Breast epithelium (tissue), 4 donors: ENCODE measurements at places on chromosomes 13 and 19.

DNA sequence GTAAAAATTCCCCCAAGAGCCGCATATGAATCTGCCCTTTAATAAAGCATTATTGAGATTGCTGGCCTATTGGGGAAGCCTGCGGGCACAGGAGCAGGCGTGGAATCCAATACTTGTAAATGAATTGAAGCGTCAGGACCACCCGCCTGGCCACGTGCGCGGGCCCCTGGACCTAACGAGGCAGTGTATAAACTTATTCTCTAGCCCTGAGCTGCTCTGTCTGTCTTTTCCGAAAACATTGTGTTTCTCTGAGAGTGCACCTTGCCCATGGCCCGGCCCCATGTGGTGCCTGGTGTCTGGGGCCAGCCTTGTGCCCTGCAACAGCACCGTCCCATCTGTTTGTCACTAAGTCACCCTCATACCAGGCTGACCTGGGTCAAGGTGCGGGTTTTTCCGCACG is 14.4 kb downstream of the UBXN6 start:
- no peaks in the 10 kb centered on the region for H3K27me3 ChIP-seq
- H3K4me3 ChIP-seq = no peak overlapping the region
- H3K36me3 ChIP-seq = peaks cover 23% of the 10 kb centered on the region
- no peak overlapping the region for H3K27ac ChIP-seq
- DNase-seq = no peak
- H3K4me1 ChIP-seq = no peaks in the 10 kb centered on the region

GRCh38 chr19:55392820-55393761 is 7.4 kb downstream of the RPL28 start:
- no peaks in the 10 kb centered on the region for H3K36me3 ChIP-seq
- no peaks in the 10 kb centered on the region for H3K27me3 ChIP-seq
- H3K27ac ChIP-seq = no peak overlapping the region
- no peak overlapping the region for H3K4me3 ChIP-seq

DNA sequence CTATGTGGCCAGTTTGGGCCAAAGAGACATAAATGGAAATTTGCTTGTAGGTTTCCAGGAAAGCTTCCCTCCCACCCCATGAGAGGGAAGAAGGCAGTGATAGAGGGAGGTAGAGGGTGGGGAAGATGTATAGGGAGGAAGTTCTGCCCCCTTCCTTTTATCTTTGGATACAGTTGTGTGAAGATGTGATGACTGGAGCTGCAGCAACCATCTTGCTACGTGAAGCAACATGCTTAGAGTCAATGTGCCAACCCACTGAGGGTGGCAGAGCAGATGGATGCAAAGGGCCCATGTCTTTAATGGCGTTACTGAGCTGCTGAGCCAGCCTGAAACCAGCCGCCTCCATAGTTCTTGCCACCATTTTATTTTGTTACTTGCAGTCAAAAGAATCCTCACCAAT is 10.7 kb downstream of the VSIG10L start:
- no peak overlapping the region for H3K27ac ChIP-seq
- no peak for DNase-seq
- H3K4me3 ChIP-seq = no peak overlapping the region
- H3K4me1 ChIP-seq = no peaks in the 10 kb centered on the region
- H3K27me3 ChIP-seq = peaks cover 6% of the 10 kb centered on the region

DNA sequence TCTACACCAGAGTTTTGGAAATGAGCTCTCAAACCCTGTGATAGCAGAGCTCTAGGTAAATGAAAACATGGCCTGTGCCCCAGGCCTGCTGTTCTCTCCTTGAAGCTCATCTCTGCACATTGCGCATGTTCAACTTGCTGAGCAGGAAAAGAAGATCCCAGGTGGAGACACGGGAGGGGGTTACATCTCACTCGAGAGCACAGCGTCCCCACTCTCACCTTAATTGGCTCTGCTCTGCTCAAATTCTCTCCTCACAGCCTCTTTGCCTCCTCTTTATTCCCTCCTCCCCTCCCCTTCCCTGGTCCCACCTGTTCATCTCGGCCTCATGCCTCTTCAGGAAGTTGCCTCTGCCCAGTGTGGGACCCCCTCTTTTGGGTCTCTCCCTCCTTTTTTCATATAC is 44.7 kb downstream of the RGCC start:
- no peak for DNase-seq
- H3K36me3 ChIP-seq = no peaks in the 10 kb centered on the region
- H3K4me1 ChIP-seq = no peaks in the 10 kb centered on the region
- H3K4me3 ChIP-seq = no peak overlapping the region
- H3K27me3 ChIP-seq = no peaks in the 10 kb centered on the region
- no peak overlapping the region for H3K27ac ChIP-seq

GRCh38 chr19:44212866-44213346 is 574 bp downstream of the ZNF227 start:
- H3K36me3 ChIP-seq = peaks cover under 1% of the 10 kb centered on the region
- H3K27me3 ChIP-seq = no peaks in the 10 kb centered on the region
- peak overlapping the region; percentile 78 for H3K4me3 ChIP-seq
- DNase-seq = no peak
- H3K27ac ChIP-seq = peak overlapping the region; percentile 89

- no peaks in the 10 kb centered on the region for H3K27me3 ChIP-seq
- no peak overlapping the region for H3K4me3 ChIP-seq
- H3K36me3 ChIP-seq = no peaks in the 10 kb centered on the region
- no peaks in the 10 kb centered on the region for H3K4me1 ChIP-seq
- H3K27ac ChIP-seq = no peak overlapping the region
Measured at GRCh38 chr13:107271227-107271626, 703.3 kb upstream of the ARGLU1 start.

DNA sequence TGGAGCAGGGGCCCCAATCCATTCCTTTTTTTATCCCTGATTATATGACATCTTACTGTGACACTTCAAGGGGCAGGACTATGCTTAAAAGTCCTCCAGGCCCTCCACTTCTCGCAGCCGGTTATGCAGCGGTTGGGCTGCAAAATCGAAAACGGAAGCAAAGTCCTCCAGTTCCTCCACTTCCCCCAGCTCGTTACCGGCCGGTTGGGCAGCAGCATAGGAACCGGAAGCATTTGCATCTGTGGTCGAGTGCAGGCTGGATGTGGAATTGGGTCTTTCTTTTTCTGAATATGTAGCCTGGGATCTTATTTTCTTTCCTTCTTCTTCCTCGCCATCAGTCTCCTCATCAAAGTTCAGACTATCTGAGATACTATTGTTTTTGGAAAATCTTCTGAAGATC is 46.1 kb downstream of the OXGR1 start:
- no peaks in the 10 kb centered on the region for H3K4me1 ChIP-seq
- H3K4me3 ChIP-seq = no peak overlapping the region
- H3K27ac ChIP-seq = no peak overlapping the region
- no peaks in the 10 kb centered on the region for H3K36me3 ChIP-seq
- no peaks in the 10 kb centered on the region for H3K27me3 ChIP-seq

DNA sequence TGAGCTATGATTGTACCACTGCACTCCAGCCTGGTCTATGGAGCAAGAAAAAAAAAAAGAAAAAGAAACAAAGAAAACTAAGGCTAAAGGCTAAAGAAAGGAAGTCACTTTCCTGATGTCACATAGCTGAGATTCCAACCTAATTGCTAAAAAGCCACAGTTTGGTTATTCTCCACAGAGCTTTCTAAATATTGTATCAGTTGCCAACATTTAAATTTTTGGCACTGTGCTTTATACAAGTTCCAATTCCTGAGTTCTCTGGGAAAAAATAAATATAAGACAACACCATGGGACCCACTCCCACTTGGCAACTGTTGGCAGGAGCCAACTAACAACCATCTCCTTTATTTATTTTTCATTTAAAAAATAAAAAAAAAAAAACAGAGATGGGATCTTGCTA is 11.2 kb upstream of the LYPD3 start:
- no peak for DNase-seq
- no peaks in the 10 kb centered on the region for H3K4me1 ChIP-seq
- no peak overlapping the region for H3K4me3 ChIP-seq

DNA sequence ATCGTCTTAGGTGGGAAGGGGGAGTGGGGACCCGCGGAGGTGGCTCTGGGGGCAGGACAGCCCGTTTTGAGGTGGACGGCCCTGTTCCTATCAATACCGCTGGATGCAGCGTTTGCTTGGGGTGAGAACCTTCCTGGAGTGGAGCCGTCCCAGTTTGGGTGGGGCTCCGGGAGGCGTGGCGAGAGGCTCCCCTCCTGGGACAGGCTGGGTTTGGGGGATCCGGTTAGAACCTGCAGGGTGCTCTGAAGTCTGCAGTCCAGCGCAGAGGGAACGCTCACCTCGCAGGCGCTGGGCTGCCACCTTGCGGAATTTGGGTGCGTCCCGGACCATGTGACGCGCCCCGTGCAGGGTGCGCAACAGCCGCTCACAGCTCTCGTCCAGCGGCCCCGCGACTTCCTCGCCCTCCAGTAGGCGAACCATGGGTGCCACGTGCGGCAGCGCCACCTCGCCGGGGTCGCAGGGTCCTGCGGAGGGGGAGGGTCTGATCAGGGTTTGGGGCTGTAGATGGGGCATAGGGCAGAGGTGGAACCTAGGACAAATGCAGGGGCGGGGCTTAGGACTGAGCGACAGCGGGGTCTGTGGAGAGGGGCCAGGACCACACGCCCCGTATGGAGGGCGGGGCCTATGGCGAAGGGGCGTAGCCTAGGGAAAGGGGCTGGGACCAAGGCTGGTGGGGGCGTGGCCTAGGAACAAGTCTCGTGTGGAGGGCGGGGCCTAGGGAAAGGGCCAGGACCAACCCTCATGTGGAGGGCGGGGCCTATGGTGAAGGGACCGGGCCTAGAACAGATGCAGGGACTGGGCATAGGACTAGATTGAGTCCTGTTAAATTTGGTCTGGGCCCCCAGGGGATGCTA is 13.8 kb downstream of the SH2D3A start:
- H3K27me3 ChIP-seq = no peaks in the 10 kb centered on the region
- DNase-seq = no peak
- no peaks in the 10 kb centered on the region for H3K4me1 ChIP-seq

DNA sequence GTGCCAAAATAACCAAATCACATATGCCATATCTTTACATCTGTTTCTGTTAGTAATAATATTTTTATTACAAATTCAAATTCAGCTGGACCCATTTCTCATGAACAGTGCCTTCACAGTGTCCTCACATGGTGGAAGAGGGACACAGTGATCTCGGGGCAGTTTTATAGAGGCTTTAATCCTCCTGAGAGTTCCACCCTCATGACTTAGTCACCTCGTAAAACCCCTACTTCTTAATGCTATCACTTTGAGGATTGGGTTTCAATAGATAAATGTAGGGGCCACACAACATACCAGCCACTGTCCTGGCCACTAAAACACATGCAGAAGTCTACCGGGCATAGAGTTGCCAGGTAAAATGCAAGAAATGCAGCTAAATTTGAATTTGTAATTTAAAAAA is 201.5 kb downstream of the MYO16 start:
- DNase-seq = no peak
- no peaks in the 10 kb centered on the region for H3K4me1 ChIP-seq
- no peaks in the 10 kb centered on the region for H3K36me3 ChIP-seq
- H3K27ac ChIP-seq = no peak overlapping the region

DNA sequence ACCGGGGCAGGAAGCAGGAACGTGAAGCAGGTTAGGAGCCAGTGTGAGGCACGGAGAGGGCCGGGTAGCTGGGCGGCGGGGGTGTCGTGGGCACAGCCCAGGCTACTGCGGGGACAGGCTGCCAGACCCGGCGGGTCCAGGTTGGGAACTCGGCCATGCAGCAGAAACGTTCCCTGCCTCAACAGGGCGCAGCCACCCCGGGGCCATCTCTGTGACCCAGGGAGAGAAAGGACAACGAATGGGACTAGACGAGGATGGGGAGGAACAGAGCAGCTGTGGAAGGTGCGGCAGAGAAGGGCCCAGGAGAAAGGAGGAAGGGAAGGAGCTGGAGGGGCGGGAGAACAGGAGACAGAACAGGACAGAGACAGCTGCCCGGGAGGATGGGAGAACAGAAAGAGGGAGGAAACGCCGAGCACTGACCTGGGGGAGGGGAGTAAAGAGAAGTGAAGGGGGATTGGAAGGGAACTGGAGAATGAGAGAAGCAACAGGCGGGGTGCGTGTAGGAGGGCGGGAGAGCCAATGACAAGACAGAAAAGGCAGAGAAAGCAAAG is 12.9 kb upstream of the GARIN5A start:
- no peaks in the 10 kb centered on the region for H3K4me1 ChIP-seq
- peaks cover 3% of the 10 kb centered on the region for H3K27me3 ChIP-seq
- DNase-seq = no peak
- no peaks in the 10 kb centered on the region for H3K36me3 ChIP-seq
- H3K27ac ChIP-seq = no peak overlapping the region

- H3K36me3 ChIP-seq = no peaks in the 10 kb centered on the region
- peak; percentile 59 for DNase-seq
- H3K4me1 ChIP-seq = no peaks in the 10 kb centered on the region
- no peaks in the 10 kb centered on the region for H3K27me3 ChIP-seq
- H3K4me3 ChIP-seq = peak overlapping the region; percentile 27
Measured at GRCh38 chr19:2775556-2776430, 7.3 kb downstream of the SGTA start.

GRCh38 chr19:58544591-58545285 is 874 bp downstream of the TRIM28 start:
- H3K36me3 ChIP-seq = peaks cover 17% of the 10 kb centered on the region
- peak overlapping the region; percentile 97 for H3K27ac ChIP-seq
- no peak for DNase-seq

- no peak for DNase-seq
- H3K27me3 ChIP-seq = no peaks in the 10 kb centered on the region
- H3K27ac ChIP-seq = no peak overlapping the region
- no peak overlapping the region for H3K4me3 ChIP-seq
- no peaks in the 10 kb centered on the region for H3K36me3 ChIP-seq
- no peaks in the 10 kb centered on the region for H3K4me1 ChIP-seq
Measured at GRCh38 chr19:3162418-3163229, 15.9 kb upstream of the S1PR4 start.

- H3K4me3 ChIP-seq = no peak overlapping the region
- no peak for DNase-seq
Measured at GRCh38 chr13:19668778-19669177, 35.3 kb downstream of the MPHOSPH8 start.

GRCh38 chr13:106569233-106570095 is 1.5 kb upstream of the ARGLU1 start:
- H3K36me3 ChIP-seq = no peaks in the 10 kb centered on the region
- H3K27ac ChIP-seq = no peak overlapping the region
- no peaks in the 10 kb centered on the region for H3K27me3 ChIP-seq
- no peak overlapping the region for H3K4me3 ChIP-seq

GRCh38 chr19:45020071-45020470 is 18.8 kb upstream of the CLASRP start:
- DNase-seq = no peak
- no peaks in the 10 kb centered on the region for H3K4me1 ChIP-seq
- H3K4me3 ChIP-seq = no peak overlapping the region
- no peaks in the 10 kb centered on the region for H3K27me3 ChIP-seq

GRCh38 chr13:43822969-43823368 is 36.2 kb upstream of the ENOX1 start:
- DNase-seq = no peak
- no peaks in the 10 kb centered on the region for H3K27me3 ChIP-seq
- no peaks in the 10 kb centered on the region for H3K4me1 ChIP-seq
- H3K36me3 ChIP-seq = no peaks in the 10 kb centered on the region
- H3K27ac ChIP-seq = no peak overlapping the region

- no peaks in the 10 kb centered on the region for H3K27me3 ChIP-seq
- no peak overlapping the region for H3K27ac ChIP-seq
- no peaks in the 10 kb centered on the region for H3K36me3 ChIP-seq
- DNase-seq = no peak
- H3K4me3 ChIP-seq = no peak overlapping the region
Measured at GRCh38 chr13:94138831-94139230, 340.7 kb downstream of the DCT start.
